ENCODE measurements at places on chromosomes 6 and 20.

GRCh38 chr20:23721962-23722361 is 28.8 kb downstream of the CST1 start:
- no peak for DNase-seq

GRCh38 chr20:31806564-31807355 is 12.4 kb upstream of the MYLK2 start:
- no peak for DNase-seq

- DNase-seq, result no peak
Measured at GRCh38 chr6:106309766-106310373, 15.7 kb downstream of the ATG5 start.

- DNase-seq, result no peak
Measured at GRCh38 chr6:142551274-142551811, 249.5 kb downstream of the ADGRG6 start.

GRCh38 chr6:136063096-136063495 is 187.0 kb downstream of the MTFR2 start:
- DNase-seq, result no peak

DNA sequence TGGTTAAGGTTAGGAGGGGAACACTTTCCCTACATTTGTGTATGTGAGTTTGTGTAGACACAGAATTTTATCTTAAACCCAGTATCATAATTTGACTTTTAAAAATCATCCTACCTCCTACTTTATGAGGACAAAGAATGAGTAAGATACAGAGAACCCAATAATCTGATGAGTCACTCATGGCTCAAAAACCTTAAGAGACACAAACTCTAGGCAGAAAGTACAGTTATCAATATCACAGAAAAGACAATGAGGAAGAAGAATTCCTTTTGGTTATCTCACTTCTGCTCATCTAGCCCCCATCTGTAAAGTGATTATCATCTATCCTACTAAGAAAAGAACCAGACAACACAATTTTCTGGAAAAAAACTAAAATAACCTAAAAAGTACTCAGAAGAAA is 87.7 kb downstream of the EPB41L2 start:
- no peak for DNase-seq

GRCh38 chr6:92779746-92780145 is 639.6 kb downstream of the EPHA7 start:
- no peak for DNase-seq

DNA sequence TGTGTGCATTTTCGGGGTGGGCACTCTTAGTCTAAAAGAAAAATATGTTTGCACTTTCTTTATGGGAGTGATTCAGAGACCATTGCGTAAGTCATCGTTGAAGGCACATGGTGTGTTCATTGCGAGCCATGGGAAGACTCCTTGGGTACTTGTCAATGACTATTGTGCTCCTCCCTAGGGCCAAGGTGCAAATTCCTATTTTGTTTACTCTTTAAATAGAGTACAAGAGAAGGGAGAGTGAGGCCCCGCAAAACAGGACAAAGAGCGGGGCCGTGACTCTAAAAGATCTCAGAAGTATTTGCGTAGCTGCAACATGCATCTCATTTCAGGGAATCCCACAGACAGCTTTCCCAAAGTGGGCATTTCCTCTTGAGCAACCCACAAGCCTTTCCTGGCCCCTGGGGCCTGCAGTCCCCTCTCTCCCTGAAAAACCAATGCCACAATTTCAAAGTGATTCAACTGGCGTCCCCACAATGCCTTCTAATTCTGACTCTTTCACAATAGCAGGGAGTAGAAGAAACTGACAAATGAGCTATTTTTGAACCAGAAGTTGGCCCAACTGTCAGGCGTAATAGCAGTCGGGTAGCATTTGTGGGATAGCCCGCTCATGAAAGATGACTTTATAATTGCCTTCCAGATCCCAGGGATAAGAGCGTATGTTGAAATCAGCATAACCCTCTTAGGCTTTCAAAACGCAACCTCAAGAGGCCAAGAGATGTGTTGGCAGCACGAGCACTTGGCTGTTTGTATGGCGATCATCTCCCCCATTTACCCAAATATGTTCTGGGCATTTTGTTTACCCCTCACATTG is 277.9 kb upstream of the BMP2 start:
- peak; percentile 5 for DNase-seq

GRCh38 chr6:99645986-99646385 is 39.4 kb downstream of the PRDM13 start:
- no peak for DNase-seq

DNA sequence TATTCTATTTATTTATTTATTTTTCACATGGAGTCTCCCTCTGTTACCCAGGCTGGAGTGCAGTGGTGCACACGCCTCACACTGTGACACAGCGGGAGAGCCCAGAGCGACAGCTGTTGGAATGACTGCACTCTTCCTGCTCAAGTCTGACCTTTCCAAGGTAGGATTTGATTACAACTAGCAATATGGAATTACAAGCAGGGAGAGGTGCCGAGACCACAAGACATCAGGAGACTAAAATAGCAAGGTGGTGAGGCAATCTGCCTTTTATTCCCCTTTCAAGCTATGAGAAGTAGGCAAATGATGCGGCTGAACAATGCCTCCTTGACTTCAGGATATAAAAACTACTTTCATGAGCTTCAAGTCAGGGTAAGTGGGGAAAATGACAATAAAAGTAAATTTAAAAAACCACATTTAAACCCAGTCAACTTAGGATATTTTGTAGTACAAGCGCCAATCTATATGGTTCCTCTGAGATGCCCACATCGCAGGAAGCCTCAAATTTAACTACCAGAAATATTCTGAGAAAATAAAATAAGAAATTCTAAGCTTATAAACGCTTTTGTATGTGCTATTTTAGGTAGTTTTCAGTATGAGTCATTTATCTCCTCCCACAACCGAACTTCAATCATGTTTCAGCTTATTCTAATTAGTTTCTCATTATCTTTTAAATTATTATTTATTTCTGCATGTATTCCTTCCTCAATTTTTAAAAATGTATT is 146.9 kb upstream of the SGK1 start:
- peak; percentile 4 for DNase-seq

GRCh38 chr6:30238178-30238795 is 25.1 kb upstream of the TRIM26 start:
- DNase-seq, result no peak

GRCh38 chr6:36727505-36728021 is 29.9 kb downstream of the RAB44 start:
- peak; percentile 27 for DNase-seq

DNA sequence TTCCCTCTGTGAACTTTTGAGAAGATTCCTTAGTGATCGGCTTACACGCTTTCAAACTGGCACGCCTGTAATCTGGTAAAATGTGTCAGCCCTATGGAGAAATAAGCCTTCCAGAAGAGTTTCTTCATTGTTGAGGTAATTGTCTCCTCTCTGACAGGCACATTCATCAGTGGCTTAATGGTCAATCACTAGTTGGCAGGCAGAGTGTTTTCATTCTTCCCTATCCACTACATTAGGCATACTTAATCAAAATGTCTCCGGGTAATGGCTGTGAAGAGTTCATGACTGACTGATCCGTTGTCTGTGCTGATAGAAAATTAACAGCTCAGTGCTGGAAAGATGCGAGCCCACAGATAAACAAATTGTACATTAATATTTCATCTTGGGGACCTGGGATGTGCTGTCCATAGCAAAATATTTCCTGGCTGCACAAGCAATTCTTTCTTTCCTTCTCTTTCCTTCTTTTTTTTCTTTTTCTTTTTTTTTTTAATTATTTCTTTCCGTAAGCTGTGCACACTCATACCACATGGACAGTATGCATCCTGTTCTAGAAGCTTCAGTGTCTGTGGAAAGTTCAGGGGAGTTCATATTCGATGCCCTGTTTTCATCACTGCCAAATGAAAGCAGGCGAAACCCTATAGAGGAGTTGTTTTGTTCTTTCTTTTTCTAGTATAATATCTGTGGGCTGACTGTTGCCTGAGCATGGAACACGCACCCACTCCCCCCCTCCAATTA is 31.4 kb downstream of the TSHZ2 start:
- peak; percentile 24 for DNase-seq

GRCh38 chr6:90413867-90414266 is 117.2 kb upstream of the BACH2 start:
- DNase-seq, result no peak

- DNase-seq, result no peak
Measured at GRCh38 chr6:107021446-107022185, 6.4 kb upstream of the MTRES1 start.

DNA sequence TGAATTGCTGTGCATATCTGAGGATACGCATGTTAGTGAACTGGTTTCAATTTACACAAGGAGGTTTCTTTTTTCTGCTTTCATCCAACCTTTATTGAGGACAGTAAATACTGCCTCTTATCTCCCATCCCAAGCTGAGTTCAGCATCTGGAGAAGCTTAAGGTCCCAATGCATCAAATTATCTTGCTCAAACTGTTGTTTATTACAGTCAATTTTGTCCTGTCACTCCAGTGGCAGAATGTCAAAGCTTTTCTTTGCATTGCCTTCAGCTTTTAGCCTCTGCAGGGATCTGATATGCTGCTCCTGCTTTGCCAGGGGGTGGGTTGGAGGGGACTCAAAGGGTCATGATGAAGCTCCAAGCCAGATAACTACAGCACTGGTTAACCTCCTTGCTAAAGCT is 435.4 kb upstream of the SOX4 start:
- no peak for DNase-seq

- no peak for DNase-seq
Measured at GRCh38 chr6:146542881-146543210, 787 bp upstream of the RAB32 start.

DNA sequence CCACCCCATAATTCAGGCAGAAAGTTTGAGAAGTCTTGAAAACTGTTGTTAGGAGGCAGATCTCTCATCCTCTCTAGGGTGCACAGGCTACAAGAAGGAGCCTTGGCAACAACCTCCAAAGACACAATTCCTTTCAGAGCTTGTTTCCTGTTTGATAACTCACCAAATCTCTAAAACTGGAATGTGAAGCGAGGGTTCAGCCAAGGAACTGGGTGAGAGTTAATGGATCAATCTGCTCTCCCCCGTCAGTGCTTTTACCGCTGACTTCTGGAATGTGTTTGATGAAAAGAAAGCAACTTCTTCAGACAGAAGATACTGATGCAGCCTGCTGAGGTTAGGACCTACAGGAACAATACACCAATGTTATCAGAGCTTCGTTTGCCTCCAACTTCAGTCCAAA is 171.8 kb upstream of the BMP2 start:
- DNase-seq, result no peak

DNA sequence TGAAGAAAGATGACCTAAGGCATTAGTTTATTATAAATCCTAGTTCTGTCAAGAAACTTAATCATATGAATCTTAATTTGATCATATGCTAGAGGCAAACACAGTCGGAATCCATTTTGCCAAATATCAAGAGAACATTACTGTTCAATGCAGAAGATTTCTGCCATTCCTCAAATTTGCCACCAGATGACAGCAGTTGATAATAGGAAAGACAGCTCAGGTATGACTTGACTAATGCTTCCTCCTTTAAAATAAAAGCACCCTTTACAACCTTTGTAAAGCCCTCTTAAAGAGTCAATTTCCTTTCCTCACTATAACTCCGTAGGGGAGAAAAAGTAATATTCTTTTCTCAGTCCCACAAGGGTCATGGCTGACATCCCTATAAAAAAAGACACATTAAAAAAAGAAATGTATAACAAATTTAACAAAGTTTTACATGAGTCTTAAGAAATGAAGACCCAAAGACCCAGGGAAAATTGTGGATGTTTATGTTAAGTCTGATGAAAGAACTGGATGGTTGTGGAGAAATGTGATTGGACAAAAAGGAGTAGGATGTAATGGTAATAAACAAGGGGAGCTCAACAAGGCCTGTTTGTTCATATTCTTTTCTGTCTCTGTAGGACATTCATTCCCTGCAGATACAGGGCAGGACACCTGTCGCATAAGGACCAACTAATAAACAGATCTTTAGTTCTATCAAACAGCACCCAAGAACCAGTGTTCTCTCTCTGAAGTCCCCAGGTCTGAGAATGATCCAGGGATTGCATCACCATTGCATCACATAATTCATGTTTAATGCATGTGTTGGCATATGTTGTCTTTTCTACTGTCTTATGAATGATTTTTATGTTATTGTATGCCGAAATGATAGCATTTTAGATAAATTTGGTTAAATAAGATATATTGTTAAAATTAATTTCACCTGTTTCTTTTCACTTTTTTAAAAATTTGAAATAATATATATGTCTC is 23.0 kb upstream of the IL17A start:
- DNase-seq, result no peak

GRCh38 chr6:112231594-112232060 is 22.7 kb downstream of the LAMA4 start:
- DNase-seq, result no peak

GRCh38 chr20:64065062-64065973 is 2.3 kb downstream of the TCEA2 start:
- no peak for DNase-seq

- no peak for DNase-seq
Measured at GRCh38 chr6:86331265-86331840, 606.0 kb upstream of the HTR1E start.

DNA sequence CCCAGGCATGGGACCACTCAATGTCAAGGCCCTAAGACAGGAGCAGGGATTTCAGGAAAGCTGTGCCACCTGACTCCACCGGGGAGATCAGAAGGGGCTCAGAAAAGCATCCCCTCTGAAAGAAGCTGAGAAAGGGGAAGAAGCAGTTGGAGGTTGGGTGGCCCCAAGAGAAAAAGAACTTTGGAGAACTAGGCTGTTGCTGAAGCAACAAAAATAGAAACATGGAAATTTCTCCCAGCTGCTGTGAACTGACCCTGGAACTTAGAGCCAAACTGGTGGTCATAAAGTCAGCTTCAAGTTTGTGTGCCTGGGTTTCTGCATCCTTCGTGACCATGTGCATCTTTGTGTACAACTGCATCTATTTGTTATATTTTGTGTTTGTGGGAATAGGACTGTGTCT is 534.5 kb downstream of the MAFB start:
- no peak for DNase-seq

DNA sequence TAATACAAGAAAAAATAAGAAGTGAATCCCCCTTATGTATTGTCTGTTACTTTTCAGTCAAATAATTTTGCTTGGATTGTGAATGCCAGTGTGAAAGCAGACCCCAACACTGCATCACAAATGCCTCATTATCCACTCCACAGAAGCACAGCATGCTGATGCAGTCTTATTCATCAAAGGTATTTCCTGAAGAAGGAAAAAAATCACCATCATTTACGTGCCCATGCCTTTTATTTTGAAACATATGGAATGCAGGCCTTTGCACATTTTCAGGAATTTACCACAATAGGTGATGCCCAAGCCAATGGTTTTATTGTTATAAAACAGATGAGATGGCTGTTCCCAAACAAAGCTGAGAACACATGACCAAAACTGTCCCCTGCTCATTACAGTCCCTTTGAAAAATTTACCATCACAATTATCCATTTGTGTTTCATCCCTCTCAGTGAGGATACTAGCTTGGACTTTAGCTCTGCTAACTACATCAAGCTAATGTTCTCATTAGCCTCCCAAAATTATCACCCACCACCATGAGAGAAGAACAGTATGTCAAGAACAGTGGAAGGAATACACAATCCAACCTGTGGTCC is 180.6 kb upstream of the HTR1E start:
- DNase-seq, result no peak

DNA sequence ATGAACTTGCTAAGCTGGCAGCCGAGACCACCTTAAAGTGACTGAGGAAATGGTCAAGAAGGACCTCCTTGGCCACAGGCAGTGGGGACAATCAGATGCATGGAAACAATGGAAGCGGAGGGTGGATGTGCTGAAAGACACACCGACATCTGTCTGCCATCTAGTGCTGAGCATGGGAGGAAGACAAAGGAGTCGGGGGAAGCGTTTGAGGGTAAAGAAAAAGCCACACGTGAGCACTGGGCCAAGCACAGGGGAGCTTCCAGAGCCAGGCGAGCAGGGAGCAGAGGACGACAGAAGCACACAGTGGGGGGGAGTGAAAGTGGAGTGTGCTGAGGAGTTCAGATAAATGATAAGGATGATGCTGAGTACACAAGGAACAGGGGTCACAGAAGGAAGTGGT is 367.8 kb downstream of the ZFAND3 start:
- no peak for DNase-seq
